ENCODE measurements at places on chromosomes 1 and 21.
A peak's percentile ranks its signal among the peaks of the same experiment; 100 is the strongest.

GRCh38 chr1:44496541-44497171 is 91.6 kb downstream of the RNF220 start:
- DNase-seq: no peak

GRCh38 chr1:178752891-178753290 is 27.8 kb downstream of the RALGPS2 start:
- DNase-seq: no peak

- DNase-seq: no peak
These were observed 70.9 kb upstream of the COL6A1 start for GRCh38 chr21:45910548-45911221.

- no peak for DNase-seq
These were observed 25.0 kb downstream of the GORAB start for GRCh38 chr1:170556917-170557316.

GRCh38 chr1:50231209-50231608 is 122.5 kb downstream of the ELAVL4 start:
- DNase-seq: no peak

GRCh38 chr1:224542783-224543440 is 73.2 kb upstream of the CNIH3 start:
- DNase-seq: peak; percentile 91

DNA sequence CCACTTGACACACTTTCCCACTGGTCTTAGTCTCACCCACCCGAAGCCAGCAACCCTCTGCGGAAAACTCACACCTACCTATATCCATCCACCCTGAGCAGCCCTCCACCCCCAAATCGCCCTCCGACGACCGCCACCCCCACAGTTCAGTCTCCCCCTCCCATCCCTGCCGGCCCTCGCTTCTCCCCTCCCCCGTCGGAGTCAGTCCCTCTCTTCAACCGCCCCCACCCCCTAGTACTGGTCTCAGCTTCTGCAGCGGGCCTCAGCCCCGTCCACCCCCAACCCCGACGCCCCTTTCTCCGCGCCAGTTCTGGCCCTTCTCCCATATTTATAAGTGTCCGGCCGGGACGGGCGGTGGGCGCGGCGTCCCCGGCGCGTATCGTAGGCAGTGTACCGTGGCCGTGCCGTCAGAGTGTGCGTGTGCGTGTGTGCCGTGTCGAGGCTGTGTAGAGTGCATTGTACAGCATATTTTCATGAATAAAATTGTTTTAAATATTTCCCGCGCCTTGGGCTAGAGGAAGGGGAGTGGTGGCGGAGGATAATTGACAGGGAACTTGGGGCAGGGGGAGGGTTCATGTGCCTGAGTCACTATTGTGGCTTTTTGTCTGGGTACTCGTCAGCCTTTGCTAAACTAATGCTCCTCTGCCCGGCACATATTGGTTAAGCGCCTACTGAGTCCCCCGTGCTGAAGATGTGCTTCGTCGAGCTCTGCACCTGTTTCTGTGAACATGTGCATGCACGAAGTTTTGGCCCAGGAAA is 22.0 kb downstream of the FOXO6 start:
- DNase-seq: peak; percentile 43

Data from Kasumi-1 (cell line).